ENCODE measurements at places on chromosomes 12 and 14. TPM values are rescaled to one million over a fixed set of nuclear protein-coding genes. Genes with fewer than 3 reads are reported as not detected.

MED6 gene
- total RNA-seq, result 44.7 TPM

ING4 gene
- total RNA-seq, result 42.1 TPM

SIX1 gene
- 5.2 TPM for total RNA-seq

TDP1 gene
- total RNA-seq, result 12.7 TPM

ABHD12B gene
- total RNA-seq, result not detected
